ENCODE measurements at places on chromosomes 2 and 18. TPM values are rescaled to one million over a fixed set of nuclear protein-coding genes. Genes with fewer than 3 reads are reported as not detected.

- H3K36me3 ChIP-seq, result no peaks in the 10 kb centered on the region
- DNase-seq, result no peak
- H3K27ac ChIP-seq, result no peak overlapping the region
- H3K4me1 ChIP-seq, result no peaks in the 10 kb centered on the region
- no peak overlapping the region for H3K4me3 ChIP-seq
- H3K27me3 ChIP-seq, result no peaks in the 10 kb centered on the region
Observed at GRCh38 chr2:119293900-119294299, 70.3 kb downstream of the STEAP3 start.

DSEL gene
- total RNA-seq, result 7.6 TPM

DNA sequence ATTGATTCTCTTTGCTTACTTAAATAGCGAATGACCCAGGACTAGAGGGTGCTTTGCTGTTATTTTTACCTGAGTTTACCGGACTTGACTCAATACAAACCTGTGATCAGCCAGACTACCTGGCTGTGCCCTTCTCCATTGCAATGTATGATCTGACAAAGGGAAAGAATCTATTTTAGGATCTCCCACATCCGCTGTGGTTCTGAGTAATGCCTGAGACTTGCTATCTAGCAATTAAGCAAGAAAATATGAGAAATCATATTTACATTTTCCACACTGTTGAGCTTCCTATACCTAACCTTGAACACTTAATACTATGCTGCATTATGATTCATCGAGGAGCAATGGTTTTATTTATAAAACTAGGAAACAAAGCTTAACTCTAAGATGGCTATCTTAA lies 215.2 kb downstream of the RAD51AP2 start:
- H3K27ac ChIP-seq, result no peak overlapping the region
- no peaks in the 10 kb centered on the region for H3K27me3 ChIP-seq
- no peak overlapping the region for H3K4me3 ChIP-seq
- no peak for DNase-seq
- no peaks in the 10 kb centered on the region for H3K36me3 ChIP-seq

AKAIN1 gene
- not detected for total RNA-seq

DNA sequence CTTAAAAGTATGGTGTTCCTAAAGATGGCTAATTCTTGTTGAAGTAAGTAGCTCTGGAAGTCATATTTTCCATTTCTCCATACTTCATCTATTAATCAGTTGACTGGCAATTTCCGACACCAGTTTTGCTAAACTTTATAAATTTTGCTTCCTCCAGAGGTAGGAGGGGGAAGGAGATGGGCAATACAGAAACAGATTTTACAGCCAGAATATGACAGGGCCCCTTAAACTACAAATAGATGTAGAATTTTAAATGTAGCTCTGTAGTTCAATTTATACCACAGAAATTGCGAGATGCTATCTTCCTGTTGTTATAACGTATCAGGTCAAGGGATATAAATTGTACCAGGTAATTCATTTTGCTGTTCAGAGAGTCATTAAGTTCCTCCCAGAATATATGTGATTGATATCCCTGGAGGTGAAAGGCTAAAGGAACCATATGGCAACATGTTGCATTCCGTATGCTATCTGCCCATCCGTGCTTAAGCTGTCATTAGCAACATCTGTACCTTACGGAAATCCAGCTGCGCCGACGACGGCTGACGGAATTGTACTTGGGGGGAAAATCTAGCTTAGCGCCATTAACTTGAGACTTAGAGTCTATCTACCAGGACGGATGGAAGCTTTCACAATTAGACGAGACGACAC lies 8.4 kb upstream of the NR4A2 start:
- no peaks in the 10 kb centered on the region for H3K27me3 ChIP-seq
- peaks cover 10% of the 10 kb centered on the region for H3K4me1 ChIP-seq
- no peak for DNase-seq
- no peaks in the 10 kb centered on the region for H3K36me3 ChIP-seq
- H3K4me3 ChIP-seq, result peak overlapping the region; percentile 96

NEB gene
- 0.98 TPM for total RNA-seq

DNA sequence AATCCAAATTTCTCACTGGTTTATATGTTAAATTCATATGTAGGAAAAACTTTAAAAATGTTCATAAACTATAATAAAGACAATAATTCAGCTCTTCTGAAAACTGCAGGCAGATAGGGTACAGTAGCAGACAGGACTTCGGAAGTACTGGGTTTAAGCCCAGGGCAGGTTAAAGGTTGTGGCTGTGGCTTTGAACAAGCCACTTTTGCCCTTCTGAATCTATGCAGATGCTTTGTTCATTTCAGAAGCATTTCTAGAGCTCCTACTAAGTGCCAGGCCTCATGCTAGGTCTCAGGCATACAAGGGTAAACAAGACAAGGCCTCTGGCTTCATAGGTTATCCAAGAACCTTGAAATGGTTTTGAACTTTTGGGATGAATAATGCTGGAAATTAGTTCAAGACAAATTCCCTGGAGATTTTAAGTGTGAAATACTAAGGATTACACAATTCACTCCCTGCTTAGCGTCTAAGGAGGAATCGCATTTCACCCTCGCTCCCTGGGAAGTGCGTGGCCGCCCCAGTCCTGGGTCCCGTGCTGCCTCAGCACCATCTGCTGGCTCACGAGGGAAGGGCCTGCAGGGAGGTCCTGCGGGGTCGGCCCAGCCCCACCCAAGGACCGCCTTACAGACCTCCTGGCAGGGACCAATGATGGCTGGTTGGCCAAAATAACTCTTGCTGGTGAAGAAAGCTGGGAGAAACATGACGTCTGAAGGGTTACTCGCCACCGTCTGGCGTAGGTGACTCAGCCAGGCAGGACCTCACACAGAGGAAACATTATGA lies 67.7 kb upstream of the L3MBTL4 start:
- H3K27me3 ChIP-seq, result no peaks in the 10 kb centered on the region
- no peak overlapping the region for H3K4me3 ChIP-seq
- DNase-seq, result no peak
- H3K27ac ChIP-seq, result no peak overlapping the region
- no peaks in the 10 kb centered on the region for H3K36me3 ChIP-seq

GRCh38 chr2:183185534-183185933 lies 61.3 kb downstream of the NUP35 start:
- DNase-seq, result no peak
- no peaks in the 10 kb centered on the region for H3K4me1 ChIP-seq
- no peak overlapping the region for H3K4me3 ChIP-seq
- no peaks in the 10 kb centered on the region for H3K36me3 ChIP-seq
- no peak overlapping the region for H3K27ac ChIP-seq
- no peaks in the 10 kb centered on the region for H3K27me3 ChIP-seq

GRCh38 chr18:5975111-5976002 lies 80.0 kb upstream of the TMEM200C start:
- no peak overlapping the region for H3K4me3 ChIP-seq
- no peaks in the 10 kb centered on the region for H3K4me1 ChIP-seq

BOD1L2 gene
- total RNA-seq, result not detected

- H3K4me1 ChIP-seq, result peaks cover 6% of the 10 kb centered on the region
- no peak overlapping the region for H3K27ac ChIP-seq
- H3K4me3 ChIP-seq, result no peak overlapping the region
- no peaks in the 10 kb centered on the region for H3K36me3 ChIP-seq
Observed at GRCh38 chr2:96502891-96503636, 2.1 kb downstream of the NEURL3 start.

- H3K4me1 ChIP-seq, result no peaks in the 10 kb centered on the region
- H3K36me3 ChIP-seq, result no peaks in the 10 kb centered on the region
- no peaks in the 10 kb centered on the region for H3K27me3 ChIP-seq
- H3K27ac ChIP-seq, result no peak overlapping the region
- no peak for DNase-seq
- no peak overlapping the region for H3K4me3 ChIP-seq
Observed at GRCh38 chr18:27175914-27176313, 9.2 kb downstream of the CHST9 start.

TMEFF2 gene
- total RNA-seq, result not detected

DNA sequence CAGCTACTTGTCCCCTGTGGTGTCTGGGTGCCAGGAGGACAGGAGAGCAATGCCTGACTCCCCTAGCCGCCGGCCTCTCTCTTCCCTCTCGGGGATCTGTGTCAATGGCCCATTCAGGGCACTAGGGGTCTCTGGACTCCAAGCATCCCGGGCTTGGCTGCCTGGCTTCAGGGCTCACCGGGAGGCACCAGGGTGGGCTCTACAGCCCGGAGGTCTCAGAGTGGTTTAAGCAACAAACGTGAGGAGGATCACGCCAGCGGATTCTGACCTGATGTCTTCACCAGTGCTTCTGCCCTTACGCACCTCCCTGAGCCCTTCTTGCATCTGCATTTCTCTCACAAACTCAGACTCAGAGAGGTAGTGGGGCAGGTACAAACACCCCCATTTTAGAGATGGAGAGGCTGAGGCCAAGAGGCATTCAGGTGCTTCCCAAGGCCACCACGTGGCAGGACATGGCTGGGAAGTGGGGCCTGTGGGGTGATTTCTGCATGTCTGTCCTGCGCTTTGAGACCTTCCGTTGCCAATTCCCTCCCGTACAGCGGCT lies 243.0 kb downstream of the CELF4 start:
- no peak for DNase-seq
- no peaks in the 10 kb centered on the region for H3K4me1 ChIP-seq
- no peaks in the 10 kb centered on the region for H3K27me3 ChIP-seq
- no peak overlapping the region for H3K27ac ChIP-seq
- no peak overlapping the region for H3K4me3 ChIP-seq

DNA sequence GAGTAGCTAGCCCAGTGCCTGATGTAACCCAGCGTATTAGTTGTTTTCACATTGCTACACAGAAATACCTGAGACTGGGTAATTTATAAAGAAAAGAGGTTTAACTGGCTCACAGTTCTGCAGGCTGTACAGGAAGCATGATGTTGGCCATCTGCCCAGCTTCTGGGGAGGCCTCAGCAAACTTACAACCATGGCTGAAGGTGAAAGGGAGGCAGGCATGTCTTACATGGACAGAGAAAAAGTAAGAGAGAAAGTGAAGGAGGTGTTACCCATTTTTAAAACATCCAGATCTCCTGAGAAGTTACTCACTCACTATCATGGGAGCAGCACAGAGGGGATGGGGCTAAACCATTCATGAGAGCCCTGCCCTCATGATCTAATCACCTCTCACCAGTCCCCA lies 6.1 kb upstream of the CYRIA start:
- no peaks in the 10 kb centered on the region for H3K36me3 ChIP-seq
- no peaks in the 10 kb centered on the region for H3K27me3 ChIP-seq
- H3K27ac ChIP-seq, result no peak overlapping the region
- H3K4me3 ChIP-seq, result no peak overlapping the region

ATOH8 gene
- total RNA-seq, result 66.5 TPM

GREB1L gene
- total RNA-seq, result 0.98 TPM

DNA sequence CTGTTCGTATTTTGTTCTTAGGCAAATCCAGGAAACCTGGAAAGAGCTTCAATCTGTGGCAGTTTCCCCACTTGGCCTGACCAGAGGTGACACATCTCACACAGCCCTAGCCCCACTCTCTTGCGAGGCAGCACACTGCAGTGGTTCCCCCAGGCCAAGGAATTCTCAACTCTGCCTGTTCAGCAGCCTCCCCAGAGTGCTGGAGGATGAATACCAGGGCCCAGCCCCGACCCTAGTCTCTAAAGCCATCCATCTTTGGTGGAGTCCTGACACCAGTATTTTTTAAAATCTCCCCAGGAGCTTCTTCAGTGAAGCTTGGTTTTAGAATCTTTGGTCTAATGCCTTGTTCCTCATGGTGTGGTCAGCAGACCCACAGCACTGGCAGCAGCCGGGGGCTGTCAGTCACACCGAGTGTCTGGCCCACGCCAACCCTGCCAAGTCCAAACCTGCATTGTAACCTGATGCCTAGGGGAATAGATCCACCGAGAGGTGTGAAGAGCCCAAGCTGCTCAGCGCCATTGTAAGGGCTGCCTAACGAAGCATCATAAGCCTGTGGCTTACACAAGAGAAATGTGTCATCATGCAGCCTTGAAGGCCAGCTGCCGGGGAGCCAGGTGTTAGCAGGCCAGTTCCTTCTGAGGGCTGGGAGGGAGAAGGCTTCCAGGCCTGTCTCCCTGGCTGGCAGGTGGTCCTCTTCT lies 428.7 kb upstream of the ID2 start:
- H3K4me1 ChIP-seq, result no peaks in the 10 kb centered on the region
- no peak overlapping the region for H3K27ac ChIP-seq
- H3K27me3 ChIP-seq, result no peaks in the 10 kb centered on the region
- no peak for DNase-seq

GRCh38 chr18:32509111-32509510 lies 38.4 kb upstream of the GAREM1 start:
- no peaks in the 10 kb centered on the region for H3K36me3 ChIP-seq
- H3K27ac ChIP-seq, result no peak overlapping the region
- no peak overlapping the region for H3K4me3 ChIP-seq
- no peaks in the 10 kb centered on the region for H3K4me1 ChIP-seq

DNA sequence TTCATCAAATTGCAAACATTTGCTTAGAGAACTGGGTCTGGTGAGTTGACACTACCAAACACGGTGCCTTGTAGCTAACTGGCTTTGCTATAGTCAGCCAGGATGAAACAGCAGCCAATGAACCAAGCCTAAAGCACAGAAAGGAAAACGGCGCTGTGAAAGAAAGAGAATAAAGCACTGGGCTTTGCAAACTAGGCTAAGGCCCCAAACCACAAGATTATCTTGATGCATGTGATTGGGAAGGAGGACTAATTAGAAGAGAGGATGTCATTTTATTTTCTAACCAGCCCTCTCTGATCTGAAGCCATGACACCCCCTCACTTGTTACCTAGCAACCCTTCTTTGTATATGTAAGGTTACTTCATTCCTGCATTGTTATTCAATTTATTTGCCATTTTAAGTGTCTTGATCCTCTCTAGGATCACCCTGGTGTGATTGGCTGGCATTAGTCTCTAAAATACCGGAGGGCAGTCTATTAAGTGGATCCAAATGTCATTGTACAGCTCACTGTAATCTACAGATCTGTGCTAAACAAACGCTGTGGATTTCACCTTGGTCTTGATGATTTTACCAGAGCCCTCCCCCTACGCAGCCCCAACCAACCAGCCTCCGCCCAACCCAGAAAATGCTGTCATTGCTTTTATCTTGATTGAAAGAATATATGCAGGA lies 395.4 kb upstream of the ACVR2A start:
- H3K27me3 ChIP-seq, result no peaks in the 10 kb centered on the region
- no peak overlapping the region for H3K27ac ChIP-seq
- DNase-seq, result no peak

SERPINB11 gene
- 8.6 TPM for total RNA-seq

GRCh38 chr2:180077295-180077906 lies 70.3 kb upstream of the CWC22 start:
- no peak for DNase-seq
- no peak overlapping the region for H3K4me3 ChIP-seq
- no peaks in the 10 kb centered on the region for H3K4me1 ChIP-seq
- no peak overlapping the region for H3K27ac ChIP-seq
- H3K27me3 ChIP-seq, result no peaks in the 10 kb centered on the region
- H3K36me3 ChIP-seq, result no peaks in the 10 kb centered on the region
